ENCODE measurements at places on chromosomes 3 and 15.

- DNase-seq = no peak
Measured at GRCh38 chr3:12972781-12973702, 100.2 kb downstream of the IQSEC1 start.

DNA sequence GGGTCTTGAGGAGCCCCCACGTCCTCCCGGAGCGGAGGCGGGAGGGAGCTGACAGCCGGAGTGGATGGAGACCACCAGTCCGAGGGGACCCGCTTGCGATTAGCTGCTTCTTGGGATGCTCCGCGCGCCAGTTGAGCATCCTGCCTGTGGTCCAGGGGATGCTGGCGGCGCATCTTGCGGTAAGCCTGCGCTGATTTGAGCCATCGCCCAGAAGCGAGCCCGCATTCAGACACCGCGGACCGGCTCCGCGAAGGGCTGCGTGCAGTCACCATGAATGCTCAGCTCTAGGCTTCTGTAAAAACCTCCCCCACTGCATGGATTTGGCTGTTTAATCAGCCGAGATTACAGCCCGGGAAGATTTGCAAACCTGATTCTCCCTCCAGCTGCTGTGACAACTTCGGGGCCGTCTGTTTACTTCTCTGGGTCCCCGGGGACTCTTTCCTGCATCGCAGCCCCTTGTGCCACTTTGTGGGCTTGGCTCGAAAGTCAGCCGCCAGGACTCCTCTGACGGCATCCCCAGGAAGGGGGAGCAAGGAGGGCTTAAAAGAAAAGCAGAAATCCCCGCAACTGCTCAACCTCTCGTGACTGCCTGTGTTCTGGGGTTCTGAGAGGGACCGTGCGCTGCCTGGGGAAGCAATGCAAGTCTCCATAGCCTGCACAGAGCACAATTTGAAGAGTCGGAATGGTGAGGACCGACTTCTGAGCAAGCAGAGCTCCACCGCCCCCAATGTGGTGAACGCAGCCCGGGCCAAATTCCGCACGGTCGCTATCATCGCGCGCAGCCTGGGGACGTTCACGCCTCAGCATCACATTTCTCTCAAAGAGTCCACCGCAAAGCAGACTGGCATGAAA lies 171.1 kb downstream of the KCNAB1 start:
- peak; percentile 57 for DNase-seq

DNA sequence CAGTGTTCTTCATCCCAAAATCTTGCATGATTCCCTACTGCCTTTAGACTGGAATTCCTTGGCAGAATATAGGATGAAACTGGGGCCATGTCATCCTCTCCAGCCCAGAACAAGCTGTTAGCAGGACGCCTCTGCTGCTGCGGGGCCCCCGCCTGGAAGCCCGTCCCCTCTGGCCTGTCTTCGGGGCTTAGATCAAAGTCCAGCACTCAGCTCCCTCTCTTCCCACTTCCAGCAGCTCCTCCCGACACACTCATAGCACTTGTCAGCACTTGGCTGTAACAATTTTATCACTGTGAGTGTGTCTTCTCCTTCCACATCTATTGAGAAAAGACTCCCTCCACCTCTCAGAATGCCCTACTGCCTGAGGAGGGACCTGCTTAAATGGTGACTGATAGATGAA lies 112.0 kb upstream of the HACD2 start:
- no peak for DNase-seq

GRCh38 chr3:139634111-139634635 lies 43.6 kb downstream of the NMNAT3 start:
- no peak for DNase-seq

DNA sequence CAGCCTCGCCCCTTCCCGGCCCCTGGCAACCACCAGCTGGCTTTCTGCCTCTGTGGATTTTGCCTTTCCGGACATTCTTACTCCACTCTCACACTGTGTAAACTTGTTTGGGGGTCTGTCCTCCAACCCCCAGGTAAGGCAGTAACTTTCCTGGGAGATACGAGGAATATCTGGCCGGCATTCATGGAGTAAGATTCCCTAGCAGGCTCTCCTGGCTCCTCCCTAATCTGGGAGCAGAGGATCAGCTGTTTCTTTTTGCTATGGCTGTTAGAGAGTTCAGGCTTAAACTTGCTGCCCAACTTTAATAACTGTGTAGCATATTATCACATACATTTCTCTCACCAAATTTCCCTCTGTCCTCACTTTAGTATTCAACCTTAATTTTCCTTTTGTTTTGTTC lies 64.3 kb downstream of the IGF2BP2 start:
- DNase-seq = no peak

DNA sequence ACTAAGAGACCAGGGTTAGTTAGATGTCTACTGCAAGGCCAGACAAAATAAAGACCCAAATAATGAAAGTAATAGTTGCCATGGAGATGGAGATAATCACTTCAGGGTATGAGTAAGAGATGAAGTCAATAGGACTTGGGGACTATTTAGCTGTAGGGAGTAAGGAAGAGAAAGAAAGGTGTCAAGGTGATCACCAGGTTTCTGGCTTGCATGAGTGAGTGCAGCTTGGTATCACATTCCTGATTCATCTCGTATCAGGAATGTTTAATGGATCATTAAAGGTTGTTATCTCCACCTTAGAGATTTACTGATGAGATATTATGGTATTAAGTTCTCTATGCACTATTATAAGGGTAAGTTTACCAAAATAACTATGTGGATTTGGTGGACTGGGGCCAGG lies 357.4 kb upstream of the ATP11B start:
- no peak for DNase-seq

- no peak for DNase-seq
Measured at GRCh38 chr3:100149713-100150415, 35.6 kb upstream of the FILIP1L start.

DNA sequence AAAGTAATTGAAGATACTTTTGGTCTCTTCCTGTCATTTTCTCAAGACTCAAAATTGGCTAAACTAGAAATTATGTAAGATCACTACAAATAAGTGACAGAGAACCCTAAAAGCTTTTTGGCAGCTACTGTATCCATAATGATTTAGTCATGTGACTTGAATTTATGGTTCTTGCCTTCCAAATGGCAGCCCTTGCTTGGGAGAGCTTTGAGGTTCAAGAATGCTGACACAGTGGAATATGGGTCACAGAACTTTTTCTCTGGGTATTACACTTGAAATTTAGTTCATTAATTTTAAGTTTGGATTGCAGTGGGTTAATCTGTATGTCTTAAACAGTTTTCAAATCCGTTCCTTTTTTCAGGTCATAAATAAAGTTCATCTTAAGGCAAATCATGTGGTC lies 14.0 kb downstream of the LMLN start:
- no peak for DNase-seq

DNA sequence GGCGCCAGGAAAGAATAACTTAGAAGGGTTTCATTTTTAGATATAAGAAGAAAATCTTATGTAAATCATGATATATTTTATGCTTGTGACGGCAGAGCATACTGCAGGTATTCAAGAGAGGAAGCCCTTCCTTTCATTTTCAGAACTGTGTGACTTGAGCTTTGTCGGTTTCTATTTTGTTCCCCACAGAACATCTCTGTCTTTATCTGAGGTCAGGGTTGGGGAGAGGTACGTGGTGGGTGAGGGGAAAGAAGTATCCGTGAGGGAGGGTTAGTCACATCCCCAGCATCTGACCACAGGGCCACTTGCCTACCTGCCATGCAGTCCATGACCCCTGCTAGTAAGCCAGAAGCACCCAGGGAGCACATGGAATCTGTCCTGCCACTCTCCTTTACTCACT lies 126.5 kb downstream of the DGKG start:
- no peak for DNase-seq

GRCh38 chr3:115448851-115449250 lies 174.5 kb upstream of the GAP43 start:
- no peak for DNase-seq

GRCh38 chr3:152155246-152156020 lies 113.3 kb upstream of the MBNL1 start:
- no peak for DNase-seq

DNA sequence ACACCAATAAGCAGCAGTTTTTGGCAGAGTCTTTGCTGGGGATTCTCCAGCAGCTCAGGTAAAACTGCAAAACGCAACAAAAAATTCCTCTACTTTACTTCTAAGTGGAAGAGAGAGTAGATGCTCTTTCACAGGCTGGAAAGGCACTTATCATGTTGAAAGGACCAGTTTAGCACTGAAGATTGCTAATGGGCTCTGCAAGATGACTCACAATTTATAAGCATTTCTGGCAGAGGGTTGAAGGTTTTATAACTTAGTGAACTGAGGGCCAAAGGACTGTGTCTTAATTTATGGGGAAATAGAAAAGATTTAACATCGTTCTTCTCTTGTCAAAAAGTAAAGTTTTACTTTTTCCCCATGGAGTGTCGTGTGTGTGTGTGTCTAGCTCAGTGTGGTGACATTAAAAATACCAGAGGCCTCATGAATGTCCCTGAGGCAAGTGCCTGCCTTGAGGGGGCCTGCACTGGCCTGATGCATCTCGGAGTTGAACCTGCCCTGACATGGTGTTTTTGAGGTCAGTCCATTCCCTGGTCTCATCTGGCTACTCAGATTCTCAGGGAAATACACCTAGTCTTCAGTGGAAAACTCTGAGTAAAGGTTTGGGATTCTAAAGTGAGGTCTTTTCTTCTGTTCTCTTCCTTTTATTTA lies 1092.0 kb downstream of the NAALADL2 start:
- no peak for DNase-seq

- peak; percentile 30 for DNase-seq
Measured at GRCh38 chr3:1092771-1093170, at the start of gene CNTN6. TSS of gene CNTN6 (plus strand) at chr3:1093024. CDS start at chr3:1148009, 54,985 bp downstream.

GRCh38 chr15:98311566-98312188 lies 336.7 kb upstream of the IGF1R start:
- peak; percentile 54 for DNase-seq

DNA sequence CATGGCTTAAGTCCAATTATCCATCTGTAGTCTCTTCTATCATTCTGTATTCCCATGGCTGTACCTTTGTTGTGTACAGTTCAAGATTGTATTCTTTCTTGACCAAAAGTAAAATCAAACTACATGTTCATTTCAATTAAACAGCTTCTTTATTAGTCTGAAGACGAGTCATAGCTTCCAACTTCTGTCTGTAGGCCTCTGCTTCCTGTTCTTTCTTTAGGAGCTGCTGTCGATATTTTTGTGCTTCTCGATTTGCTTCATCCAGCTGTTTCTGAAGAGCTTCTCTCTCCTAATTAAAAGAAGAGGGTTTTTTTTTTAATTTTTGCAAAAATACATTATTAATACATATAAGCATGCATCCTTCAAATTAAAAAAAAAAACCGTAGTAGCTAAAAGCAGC lies 13.0 kb upstream of the HDC start:
- no peak for DNase-seq

- no peak for DNase-seq
Measured at GRCh38 chr3:123352134-123352554, 96.7 kb downstream of the ADCY5 start.

DNA sequence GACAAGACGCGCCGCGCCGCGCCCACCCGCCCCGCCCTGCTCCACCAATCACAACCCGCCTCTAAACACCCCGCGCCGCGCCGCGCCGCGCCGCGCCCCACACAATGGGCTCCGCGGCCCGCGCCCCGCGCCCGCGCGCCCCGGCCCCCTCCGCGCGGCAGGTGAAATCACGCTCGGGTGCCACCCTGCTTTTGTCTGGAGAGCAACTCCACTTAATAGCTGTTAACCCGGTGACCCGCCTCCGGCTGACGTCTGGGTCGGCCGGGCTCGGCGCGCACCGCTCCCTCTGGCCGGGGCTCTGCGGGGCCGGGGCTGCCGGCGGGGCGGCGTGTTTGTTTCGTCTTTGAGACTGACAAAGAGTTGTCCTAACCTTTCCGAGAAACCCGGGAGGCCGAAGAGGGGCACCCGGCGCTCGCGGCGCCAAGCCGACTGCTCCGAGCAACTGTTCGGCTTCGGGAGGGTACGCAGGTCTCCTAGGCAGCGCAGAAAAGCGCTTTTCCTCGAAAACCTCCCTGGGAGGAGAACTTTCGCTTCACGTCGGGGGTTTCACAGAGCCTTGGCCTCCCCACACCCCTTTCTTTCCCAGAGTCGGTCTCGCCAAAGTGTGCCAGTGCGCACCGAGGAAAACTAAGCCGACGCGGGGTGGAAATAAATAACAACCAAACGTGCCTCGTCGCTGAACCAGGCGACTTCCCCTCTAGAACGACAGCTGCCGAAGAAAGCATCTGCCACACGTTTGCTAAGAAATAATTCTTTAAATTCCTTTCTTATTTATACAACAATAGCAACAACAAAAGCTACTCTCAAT lies 518.4 kb downstream of the FOXP1 start:
- no peak for DNase-seq

DNA sequence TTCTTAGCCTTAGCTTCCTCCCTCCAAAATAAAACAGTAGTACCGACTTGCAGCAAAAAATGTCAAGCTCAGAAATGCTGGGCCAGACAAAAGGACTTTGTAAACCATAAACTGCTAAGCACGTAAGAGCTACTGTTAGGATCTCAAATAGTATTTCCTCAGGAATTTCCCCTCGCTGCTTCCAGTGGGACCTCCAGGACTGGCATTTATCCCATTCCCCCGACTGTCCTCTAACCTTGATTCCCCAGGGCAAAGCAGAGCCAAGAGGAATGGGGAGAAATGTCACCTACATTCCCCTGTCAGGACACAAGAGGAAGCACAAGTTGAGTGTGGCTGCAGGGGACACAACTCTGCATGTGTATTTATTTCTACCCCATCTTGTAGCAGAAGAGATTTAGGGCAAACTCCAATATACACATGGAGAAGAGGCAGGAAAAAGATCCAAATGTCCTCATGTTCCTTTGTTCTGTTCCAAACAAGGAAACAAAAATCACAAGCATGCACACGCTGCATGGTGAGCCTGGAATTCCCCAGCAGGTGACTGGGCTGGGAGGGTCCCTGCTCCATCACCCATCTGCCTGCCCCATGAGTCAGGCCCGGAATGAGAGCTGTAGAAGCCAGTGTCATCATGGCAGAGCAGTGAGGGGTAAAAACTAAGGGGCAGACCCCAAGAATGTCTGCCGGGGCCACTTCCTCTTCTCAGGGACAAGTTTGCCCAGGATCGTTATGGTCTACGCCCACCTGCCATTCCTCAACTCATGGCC lies 4.2 kb downstream of the STOML1 start:
- no peak for DNase-seq

DNA sequence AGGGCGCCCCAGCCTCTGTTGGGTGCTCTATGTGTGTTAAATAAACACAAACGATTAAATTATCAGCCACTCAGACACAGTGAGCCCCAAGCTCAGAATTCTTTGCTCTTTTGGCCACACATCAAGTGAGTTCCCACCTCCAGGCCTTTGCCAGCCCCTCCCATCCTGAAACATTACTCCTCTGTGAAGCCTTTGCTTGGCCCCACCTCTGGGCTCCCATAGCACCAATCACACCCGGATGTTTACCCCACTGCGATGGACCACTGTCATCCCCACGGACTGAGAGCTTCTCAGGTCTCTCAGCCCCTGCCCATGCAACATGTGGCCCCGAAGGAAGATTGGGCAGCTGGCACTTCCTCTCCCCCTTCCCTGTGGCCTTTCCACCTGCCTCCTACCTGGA lies 85.1 kb downstream of the NUP210 start:
- no peak for DNase-seq

GRCh38 chr3:71187715-71188114 lies 395.8 kb downstream of the FOXP1 start:
- no peak for DNase-seq

- no peak for DNase-seq
Measured at GRCh38 chr3:31102196-31102879, 207.9 kb upstream of the GADL1 start.
